ENCODE measurements at places on chromosomes 11 and 22. TPM values are rescaled to one million over a fixed set of nuclear protein-coding genes. Genes with fewer than 3 reads are reported as not detected.

Gene GAL3ST3
- total RNA-seq = 0.42 TPM

DNA sequence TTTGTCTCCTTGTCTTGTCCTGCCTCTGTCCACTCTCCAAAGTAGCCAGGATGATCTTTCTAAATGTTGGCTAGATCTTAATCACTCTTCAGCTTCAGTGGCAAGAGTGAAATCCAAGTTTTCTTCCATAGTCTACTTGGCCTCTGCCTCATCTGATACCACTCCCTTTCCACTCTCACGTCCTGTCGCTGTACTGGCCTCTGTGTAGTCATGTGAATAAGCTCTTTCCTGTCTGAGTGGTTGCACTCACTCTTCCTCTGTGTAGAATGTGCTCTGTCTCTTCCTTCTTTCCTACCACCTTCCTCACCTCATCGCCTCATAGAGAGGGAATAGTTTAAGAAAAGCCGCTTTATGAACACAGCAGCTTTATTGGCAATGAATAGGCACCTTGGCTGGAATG lies 86.5 kb downstream of the WNT11 start:
- no peak for DNase-seq

DNA sequence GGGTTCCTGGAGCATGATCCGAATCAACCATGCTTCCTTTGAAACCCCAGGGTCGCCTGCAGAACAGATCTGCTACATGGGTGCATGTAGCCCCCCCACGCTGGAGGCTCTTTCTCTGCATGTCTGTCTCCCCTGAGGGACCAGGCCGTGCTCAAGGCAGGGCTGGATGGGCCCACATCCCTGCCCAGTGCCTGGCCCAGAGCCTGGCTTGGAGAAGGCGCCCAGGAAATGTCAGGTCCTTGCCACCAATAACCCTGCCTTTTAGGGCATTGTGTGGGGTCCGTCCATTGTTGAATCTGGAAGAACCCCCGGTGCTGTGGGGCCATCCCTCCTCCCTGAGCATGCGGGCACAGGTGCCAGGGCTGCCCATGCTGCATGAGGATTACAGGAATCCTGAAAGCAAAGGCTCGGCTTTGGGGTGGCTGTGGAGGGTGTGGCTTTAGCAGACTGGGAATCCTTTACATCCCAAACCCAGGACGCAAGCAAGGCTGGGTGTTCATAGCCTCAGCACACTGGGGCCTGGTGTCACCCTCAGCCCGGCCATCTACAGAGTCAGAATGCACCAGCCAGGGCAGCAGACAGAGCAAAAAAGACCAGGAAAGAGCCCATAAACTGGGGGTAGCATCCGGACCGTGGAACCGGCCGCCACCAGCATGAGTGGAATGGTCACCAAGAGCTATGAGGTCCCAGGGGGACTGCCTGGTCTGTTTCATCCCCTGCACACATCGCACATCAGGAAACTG lies 48.2 kb downstream of the RTL6 start:
- no peak for DNase-seq

DNA sequence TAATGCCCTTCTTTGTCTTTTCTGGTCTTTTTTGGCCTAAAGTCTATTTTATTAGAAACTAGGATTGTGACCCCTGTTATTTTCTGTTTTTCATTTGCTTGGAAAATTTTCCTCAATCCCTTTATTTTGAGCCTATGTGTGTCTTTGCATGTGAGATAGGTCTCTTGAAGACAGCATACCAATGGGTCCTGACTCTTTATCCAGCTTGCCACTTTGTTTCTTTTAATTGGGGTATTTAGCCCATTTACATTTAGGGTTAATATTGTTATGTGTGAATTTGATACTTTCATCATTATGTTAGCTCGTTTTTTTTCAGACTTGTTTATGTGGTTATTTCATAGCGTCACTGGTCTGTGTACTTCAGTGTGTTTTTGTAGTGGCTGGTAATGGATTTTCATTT lies 682.6 kb downstream of the JRKL start:
- no peak for DNase-seq

GRCh38 chr11:131198161-131199014 lies 172.0 kb upstream of the NTM start:
- DNase-seq = no peak

DNA sequence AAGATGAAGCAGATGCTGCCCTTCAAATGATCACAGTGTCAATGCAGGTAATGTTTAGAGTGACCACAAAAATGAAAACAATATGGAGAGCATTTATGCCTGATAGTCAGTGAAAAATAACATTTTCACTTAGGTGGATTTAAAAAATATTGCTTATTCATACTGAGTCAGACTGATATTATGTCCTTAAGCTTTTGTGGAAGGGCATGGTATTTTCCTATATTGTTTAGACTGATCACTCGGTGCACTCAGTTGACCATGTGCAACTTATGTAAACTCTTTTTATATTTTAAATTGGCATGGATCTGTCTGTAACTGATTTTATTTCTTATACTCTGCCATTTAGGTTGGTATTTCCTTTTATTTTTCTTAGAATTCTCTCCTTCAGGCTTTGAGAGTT lies 106.6 kb downstream of the DYNC2H1 start:
- DNase-seq = no peak

- DNase-seq = no peak
These were observed 740 bp downstream of the FADS1 start for GRCh38 chr11:61815790-61816735.

DNA sequence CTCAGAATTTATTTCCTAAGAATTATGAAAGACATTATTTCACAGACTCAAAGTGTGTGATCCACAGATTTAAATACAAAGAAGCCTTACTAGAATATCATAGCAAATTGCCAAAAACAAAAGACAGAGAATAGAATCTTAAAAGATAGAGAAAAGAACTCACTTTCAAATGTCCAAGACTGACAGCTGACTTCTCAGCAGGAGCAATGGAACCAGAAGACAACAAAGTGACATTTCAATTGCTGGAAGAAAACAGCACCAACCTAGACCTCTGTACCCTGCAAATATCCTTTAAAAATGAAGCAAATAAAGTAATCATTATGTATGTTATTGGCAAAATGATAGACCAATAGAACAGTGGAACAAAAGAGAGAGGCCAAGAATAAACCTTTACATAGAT lies 109.2 kb downstream of the TTC17 start:
- DNase-seq = no peak
